ENCODE measurements at places on chromosomes 5 and 9.

DNA sequence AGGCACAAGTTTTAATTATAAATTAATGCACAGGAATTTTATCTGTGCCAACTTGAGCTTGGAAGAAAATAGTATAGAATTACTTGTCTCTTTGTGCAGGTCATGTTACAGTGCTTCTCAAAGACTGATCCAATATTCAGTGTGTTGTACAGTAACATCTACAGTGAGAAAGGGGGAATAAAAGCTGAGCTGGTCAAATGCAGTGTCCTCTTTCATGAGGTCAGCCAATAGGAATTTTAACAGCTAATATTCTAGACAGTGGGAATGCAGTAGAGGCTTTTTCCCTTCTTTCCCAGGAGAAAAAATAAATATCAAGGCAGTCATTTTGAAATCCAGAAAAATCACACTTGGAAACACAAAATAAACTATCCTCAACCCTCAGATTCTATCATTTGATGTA is 95.7 kb upstream of the ITGA1 start:
- no peak for DNase-seq

DNA sequence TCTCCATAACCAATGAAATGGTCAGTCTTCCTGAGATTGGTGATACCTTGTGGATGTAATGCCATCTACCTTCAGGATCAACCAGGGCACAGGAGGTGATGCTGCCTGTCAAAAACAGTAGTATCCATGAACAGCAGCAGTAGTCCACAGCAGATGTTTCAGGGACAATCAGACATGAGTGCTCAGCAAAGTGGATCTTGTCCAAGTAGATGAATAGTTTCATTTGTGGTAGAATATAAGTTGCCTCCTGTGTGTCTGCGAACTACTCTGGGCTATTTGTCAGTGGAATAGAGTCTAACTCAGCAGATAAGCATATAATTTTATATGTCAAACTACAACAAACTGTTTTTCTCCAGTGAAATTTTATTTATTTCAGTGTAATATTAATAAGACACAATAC is 1860.1 kb upstream of the ACO1 start:
- DNase-seq = no peak

DNA sequence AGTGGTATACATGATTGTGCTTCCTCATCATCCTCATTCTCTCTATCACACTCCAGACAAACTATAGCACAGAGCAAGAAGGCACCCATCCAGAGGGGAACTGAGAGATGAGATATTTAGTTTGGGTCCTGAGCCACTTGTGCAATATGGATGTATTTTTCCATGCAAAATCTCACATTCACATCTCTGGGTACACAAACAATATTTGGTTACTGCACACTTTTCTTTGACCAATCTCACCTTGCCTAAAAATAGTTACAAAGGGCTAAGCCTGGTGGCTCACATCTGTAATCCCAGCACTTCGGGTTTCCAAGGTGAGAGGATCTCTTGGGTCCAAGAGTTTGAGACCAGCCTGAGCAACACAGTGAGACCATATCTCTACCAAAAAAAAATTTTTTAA is 120.3 kb downstream of the SIL1 start:
- no peak for DNase-seq

DNA sequence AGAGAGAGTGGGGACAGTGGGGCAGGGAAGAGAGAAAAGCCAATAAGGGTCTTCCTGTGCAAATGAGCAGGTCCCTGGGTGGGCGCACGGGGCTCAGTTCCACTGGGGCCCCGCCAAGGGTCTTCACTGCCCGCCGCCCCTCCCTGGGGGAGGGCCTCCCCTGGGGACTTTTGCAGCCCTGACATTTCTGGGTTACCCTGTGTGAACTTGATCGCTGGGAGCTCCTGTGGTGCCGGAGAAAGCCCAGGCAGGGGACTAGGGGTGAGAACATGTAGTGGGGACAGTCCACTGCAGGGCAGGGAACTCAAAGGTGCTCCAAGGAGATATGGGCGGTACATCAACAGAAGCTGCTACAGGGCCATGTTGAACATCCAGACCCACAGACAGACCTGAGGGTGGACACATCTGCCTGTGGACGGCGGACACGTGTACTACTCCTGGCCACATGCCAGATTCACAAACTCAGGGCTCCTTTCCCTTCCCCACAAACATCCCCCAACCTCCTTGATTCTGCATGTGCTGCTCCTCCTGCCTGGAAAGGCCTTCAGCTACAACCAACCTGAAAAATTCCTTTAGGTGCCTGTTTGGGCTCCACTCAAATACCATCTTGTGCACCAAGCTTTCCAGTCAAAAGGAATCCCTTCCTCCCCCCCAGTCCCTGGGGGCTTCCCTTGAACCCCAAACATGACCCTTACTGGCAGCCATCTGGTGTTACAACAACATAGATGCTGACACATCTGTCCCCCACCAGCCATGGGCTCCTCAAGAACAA is 43.0 kb upstream of the NEK6 start:
- DNase-seq = no peak

DNA sequence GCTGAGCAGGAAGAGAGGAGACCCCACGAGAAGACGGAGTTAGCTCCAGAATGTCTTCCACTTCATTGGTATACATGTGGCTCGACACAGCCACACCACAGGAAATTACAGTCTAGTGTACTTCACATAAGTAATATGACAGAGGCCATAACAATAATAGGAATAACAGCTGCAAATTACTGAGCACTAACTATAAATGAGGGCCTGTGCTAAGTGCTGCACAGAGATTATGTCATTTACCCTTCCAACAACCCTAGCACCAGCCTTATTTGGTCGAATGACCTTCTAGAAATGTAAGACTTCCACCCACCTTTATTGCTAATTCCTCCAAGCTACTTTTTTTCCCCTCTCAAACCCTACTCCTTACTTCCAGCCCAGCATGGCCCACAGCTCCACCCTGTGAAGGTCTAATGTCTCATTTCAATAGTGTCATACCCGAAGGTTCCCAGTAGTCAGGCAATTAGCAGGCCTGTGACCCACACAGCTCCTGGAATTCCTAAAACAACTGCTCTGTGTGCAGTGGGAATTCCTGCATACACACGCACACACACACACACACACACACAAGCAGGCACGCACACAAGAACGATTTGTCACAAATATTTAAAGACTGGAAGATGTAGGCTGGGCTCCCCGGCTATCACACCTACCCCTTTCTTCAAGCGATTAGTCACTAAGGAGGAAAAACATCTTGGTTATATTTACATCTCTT is 134.5 kb downstream of the FRMD3 start:
- no peak for DNase-seq

DNA sequence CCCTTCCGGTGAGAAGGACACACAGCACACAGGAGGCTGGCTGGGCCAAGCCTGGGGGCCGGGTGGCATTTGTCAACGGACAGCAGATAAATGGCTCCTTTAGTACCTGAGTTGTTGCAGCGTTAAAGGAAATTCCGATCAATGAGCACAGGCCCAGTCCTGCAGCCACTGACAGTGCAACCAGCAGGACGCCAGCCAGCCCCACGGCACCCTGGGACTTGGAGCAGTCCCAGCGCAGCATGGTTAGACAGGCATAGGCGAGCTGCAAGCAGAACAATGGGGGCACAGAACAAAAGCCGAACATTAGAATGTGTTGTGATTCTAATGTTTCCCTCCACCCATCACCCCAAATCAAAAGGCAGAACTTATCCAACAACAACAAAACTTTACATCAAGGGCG is 39.3 kb downstream of the PTCH1 start:
- DNase-seq = no peak

- DNase-seq = no peak
Measured at GRCh38 chr5:96017951-96018350, 56.3 kb upstream of the ELL2 start.

GRCh38 chr9:5455181-5455580 is 4.8 kb downstream of the CD274 start:
- DNase-seq = peak; percentile 64

GRCh38 chr9:1747417-1747967 is 267.7 kb upstream of the SMARCA2 start:
- DNase-seq = no peak

DNA sequence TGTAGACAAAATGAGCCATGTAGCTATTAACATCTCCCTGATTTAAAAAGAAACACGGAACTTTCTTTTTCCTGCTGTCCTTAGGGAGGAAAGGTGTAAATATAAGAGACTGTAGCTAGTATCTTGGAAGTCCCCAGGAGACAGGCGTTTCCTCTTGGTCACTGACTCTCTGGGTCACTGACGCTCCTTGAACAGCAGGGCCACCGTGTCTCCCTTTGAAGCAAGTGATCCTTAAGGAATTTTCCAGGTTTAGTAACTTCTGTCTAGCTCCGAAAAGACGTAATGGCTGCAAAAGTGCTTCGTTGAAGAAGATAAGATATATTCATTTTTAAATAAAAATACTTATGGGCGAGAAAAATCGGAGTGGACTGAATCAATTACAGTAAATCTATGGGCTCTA is 745 bp upstream of the CLTA start:
- DNase-seq = no peak

DNA sequence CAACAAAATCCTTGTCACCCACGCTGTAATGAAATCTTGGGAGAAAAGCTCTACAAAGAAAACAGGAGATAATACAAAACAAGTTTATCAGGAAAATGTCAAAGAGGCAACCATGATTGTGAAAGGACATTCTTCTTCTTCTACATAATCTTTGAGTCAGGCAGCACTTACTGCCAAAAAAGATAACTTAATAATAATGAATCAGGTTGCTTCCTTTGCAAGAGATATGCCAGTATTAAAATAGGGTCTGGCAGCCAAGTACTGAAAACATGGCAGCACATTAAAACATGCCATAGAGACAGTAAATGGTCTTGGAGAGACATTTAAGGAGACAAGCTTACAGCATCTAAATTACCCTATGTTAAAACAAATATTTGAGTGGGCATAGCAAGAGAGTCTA is 1573.4 kb downstream of the EFNA5 start:
- DNase-seq = no peak

DNA sequence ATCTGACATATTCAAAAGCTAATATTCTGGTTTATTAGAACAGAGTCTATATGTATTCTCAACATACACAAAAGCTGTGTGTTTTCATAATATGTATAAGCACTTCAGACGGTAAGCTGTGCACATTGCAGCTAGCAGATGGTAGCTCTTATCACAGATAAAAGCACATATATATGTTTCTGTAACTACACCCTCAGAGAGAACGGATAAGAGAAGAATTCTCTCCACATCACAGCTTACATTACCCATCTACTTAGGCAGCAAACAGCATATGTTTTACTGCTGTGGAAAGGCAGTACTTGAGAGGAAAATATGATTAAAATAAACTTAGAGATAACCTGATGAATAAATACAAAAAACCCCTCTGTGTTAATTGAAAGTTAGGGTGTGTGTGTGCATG is 450.9 kb upstream of the ZNF608 start:
- DNase-seq = no peak

GRCh38 chr9:107485458-107486043 is 4.0 kb downstream of the KLF4 start:
- DNase-seq = no peak

DNA sequence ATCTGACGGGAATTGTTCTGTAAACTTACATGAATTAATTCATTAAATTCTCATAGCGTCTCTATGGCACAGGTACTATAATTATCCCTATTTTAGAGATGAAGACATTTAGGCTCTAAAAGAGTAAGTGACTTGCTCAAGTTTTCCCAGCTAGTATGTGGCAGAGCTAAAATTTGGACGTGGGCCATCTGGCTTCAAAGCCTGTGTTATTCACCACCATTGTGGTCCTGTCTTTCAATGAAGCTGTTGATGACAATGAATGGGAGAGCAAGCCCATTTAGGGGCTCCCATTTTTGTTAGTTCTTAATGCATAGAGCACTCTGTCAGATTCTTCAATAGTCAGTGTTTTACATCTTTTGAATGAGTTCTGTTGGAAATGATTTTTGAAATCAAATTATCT is 236.0 kb upstream of the CD180 start:
- DNase-seq = no peak

DNA sequence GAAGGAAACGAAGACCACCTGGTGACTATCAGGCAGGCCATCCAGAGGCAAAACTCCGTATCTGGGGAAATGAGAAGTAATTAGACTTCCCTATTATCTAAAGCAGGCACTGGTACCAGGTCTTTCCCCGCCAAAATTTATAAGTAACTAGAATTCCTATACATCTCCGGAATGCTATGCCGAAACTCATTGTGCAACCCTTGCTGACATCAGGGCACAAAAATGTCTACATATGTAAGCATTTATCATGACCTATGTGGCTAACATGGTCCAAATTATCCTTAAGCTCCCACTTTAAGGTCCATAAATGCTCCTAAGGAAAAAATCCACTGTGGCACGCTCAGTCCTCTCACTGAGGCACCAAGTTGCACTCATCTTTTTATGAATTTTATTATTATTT is 17.8 kb downstream of the ACTL7B start:
- DNase-seq = no peak
